ENCODE measurements at places on chromosomes 3 and 15.

DNA sequence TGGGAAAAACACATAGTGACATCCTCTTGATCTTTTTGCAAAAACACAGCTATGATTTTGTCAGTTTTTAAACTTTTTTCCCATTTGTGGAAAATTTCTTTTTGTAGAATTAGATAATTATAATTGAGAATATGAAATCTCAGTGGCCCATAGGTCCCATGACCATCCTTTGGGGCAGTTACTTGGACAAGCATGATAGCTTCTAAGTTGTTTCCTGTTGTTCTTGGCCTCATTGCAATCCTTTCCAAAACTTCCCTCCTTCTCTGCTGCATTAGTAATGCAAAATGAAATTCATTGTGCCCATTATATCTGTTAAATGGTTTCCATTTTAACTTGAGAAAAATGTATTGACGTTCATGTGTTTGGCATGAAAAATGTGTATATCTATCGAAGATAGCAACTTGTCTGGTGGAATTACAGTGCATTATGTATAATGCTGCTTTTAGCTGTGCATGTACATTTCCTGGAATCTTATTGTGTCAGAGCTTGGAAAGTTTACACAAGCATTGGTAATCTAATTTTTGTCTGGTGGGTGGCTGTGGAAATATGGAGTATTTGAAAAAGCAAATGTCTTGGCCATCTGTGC, 70.0 kb downstream of the MDFIC2 start:
- DNase-seq: no peak

- DNase-seq: no peak
These were observed 32.2 kb downstream of the TXNRD3 start for GRCh38 chr3:126622694-126623093.

DNA sequence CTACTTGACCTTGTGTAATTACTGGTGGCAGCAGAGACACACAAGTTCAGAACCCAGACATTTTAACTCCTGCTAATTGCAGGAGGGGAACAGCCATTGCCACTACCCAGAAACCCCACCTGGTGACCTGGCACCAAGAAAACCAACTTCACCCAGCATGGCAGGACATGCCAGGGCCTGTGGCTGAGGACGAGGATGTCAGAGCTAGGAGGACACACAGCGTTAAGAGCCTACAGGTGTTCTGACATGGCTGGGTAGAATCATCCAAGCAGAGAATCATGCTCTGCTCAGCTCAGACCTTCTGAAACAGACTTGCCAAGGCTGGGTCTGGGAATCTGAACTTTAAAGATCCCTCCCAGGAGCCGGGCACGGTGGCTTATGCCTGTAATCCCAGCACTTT, 11.7 kb upstream of the SPATA12 start:
- no peak for DNase-seq

GRCh38 chr3:156973954-156974353, 147.8 kb downstream of the LEKR1 start:
- no peak for DNase-seq

DNA sequence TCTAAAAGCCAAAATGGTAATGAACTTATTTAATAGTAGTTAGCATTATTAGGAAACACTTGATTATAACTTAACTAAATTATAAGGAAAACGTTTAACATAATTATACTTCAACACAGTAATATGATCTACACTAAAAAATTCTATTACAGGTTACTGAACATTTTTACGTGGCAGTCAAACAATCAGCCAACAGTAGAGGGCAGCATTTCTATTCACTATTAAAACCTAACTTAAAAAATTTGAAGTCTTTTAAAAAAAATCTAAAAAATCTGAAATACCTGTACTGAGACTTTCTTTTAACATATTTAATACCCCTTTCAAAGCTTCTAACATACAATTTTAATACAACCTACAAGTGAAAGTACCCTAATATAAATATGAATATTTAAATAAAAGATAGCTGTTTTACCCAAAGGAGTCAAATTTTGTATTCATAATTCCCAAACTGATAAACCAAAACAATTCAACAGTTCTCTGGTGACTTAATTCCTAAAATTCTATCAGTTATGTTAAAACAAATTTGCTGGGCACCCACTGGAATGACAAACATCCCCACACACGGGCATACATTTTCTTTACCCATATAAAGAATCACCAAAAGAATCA, 41.5 kb downstream of the DLG1 start:
- DNase-seq: no peak

DNA sequence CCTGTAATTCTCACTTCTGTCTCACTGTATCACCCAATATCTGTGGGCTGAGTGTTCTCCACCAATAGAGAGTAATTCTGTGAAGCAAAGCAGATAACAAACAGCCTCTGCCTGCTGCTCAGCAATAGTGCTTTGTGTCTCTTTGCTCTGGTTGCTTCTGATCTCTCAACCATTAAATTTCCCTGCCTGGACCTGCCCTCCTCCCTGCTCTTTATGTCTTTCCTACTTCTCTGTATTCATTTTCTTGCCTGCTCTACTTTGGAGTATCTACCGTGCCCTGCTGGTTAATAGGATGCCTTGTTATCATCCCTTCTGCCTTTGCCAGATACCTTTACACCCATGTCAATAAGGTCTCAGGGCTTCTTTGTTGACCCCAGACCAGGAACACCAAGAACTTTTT, 102.9 kb upstream of the CGNL1 start:
- DNase-seq: no peak

GRCh38 chr15:68676926-68677325, 98.1 kb downstream of the CORO2B start:
- DNase-seq: no peak

GRCh38 chr3:45106874-45107273, 39.3 kb downstream of the CDCP1 start:
- no peak for DNase-seq

DNA sequence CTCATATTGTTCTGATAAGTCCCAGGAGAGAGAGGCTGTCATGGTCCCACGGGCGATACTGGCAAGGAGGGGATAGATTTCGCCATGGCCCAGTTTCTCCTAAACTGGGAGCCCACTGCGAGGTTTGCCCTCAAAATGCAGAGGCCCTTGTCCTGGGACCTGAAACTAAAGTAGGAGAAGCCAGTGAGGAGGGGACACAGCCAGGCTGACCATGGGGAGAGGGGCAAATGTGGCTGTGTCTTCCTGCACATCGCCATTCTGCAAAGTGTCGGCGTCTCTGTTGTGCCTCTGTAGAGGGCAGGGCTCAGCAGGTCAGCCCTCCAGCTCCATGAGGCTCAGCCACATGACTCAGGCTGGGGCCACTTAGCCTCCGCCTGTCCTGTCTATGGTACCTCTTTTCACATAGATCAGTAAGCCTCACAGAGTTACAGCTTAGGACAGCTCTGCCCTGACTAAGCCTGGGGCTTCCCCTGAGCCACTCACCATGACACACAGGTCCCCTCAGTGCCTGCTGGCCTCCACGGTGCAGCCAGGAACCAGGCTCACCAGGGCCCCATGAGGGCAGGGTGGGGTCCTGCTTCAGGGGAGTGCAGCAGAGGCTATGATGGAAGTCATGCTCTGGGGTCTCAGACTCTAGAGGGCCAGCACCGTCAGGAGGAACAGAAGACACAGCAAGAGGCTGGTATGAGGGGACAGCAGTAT, 28.6 kb upstream of the PLXNA1 start:
- no peak for DNase-seq

DNA sequence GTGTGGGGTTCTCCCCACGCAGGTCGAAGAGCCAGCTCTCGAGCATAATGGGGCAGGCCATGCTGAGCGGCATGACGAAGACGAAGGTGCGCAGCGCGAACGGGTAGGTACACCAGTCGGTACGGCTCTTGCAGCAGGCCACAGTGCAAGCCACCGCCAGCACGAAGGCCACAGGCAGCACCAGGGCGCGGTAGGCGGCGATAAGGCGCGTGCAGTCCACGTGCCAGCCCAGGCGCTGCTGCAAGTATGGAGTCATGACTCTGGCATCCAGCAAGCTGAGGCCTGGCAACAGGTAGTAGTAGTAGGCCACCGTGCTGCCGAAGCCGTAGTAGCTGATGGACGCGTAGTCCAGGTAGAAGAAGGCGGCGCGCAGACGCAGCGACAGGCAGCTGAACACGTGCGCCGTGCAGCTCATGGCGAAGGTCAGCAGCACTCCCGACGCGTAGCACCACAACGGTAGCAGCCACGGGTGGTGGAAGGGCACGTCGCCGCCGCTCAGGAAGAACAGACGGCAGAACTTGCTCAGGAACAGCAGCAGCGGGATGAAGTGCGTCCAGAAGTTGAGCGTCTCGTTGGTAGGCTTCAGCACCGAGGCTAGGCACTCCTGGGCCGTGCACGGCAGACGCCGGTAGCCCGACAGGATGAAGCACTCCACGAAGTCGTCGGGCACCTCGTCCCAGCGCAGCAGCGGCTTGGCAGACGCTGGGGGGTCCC, 797 bp downstream of the PAQR9 start:
- DNase-seq: no peak

DNA sequence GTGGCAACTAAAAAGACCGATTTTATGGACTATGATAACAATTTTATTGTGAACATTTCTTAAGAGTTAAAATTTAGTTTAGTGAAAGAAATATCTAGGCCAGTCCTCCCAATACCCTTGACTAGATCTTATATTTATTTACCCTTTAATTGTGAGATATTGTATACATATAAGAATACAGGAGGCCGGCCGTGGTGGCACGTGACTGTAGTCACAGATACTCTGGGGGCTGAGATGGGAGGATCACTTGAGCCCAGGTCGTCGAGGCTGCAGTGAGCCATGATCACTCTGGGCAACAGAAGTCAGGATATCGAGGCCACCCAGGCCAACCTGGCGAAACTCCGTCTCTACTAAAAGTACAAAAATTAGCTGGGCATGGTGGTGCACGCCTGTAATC, 756 bp upstream of the RMDN3 start:
- DNase-seq: no peak

GRCh38 chr15:77312523-77312922, 107.4 kb downstream of the PEAK1 start:
- no peak for DNase-seq

DNA sequence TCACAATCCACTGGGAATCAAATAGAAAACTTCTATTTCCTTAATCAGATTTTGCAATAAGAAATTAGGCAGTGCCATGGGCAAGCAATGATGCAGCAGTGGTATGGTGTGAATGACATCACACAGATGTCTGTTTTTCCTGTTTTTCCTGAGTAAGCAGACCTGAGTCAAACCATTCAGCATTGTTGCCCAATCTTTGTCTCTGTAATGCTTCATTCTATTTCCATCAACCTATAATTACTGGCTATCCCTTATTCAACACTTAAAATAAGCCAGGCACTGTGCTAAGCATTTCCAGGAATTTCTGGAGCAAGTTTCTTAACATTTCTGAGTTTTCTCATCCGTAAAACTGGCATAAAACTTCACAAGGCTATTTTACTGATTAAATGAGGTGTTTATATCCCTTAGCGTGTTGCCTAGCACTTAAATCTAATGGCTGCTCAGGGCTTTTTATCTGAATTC, 11.3 kb upstream of the OXSR1 start:
- no peak for DNase-seq

DNA sequence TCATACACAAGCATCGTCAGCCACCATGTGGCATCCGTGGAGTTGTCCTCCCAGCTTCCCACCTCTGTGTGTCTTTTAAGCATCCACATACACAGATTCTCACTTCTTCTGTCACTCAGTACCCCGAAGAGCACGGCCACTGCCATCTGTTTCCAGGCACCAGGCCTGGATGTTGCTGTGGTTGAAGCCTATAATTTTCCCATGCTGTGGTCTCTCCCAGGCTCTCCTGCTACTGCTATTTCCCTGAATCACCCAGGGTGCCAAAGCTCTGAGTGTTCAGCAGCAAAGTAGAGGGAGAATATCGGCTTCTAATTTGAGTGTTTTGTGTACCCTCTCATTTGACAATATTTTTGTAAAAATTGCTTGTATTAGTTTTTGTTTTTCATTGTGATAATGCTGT, 265.7 kb downstream of the DIPK2A start:
- no peak for DNase-seq

GRCh38 chr15:101501703-101502373, 12.3 kb upstream of the PCSK6 start:
- DNase-seq: no peak

GRCh38 chr3:147301781-147302180, 104.6 kb downstream of the ZIC4 start:
- DNase-seq: no peak

DNA sequence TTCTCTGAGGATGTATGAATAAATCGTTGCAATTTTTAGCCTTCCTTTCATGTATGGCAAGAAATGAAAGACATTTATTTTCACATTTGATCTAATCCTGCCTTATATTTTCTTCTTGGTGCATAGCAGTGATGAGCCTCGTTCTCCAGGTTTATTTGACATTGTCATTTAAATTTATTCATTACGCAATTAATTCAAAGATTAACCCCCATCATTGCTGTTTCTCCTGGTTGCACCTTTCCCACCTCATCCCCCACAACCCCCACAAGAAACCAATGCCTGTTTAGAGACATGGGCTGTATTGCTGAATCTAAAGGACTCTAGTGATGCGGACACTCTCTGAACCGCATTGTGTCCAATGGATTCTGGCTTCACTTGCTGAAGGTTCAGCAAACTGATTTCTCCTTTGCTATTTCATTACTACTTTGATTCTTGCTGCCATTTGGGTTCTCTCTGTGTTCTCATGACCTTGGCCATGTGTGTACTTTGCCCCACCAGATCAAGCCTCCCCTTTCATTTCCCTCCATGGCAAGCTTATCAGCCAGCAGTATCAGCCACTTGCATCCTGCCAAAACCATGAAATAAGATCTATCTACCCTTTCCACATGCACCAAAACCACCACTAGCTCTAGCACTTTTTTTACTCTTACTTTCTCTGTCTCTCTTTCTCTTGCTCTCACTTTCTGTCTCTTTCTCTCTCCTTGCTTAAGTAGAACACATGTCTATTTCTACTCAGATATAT, 382.7 kb downstream of the GBE1 start:
- DNase-seq: no peak

DNA sequence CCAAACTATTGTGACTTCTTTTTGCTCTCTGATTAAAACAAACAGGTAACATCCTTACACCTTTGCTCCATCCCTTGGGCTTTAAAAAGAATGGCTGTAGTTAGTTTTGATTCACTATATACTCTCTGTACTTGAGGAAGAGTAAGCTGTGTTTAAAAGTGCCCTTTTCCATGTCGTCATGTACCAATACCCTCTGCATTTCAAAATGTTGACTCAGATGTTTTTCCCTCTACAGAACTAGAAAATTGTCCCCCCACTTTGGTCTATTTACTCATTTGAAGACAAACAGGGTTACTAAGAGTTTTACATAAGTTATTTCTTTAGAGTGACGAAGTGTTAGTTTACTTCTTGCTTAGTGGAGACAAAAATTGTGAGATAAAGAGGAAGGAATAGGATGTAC, 62.7 kb downstream of the TASOR start:
- no peak for DNase-seq

- DNase-seq: no peak
These were observed 44.6 kb downstream of the DGKG start for GRCh38 chr3:186317478-186317877.

- DNase-seq: no peak
These were observed 4.0 kb upstream of the DZIP1L start for GRCh38 chr3:138119423-138119766.

GRCh38 chr3:105829871-105830622, 38.8 kb downstream of the CBLB start:
- no peak for DNase-seq

- DNase-seq: no peak
These were observed 86.6 kb upstream of the PPIB start for GRCh38 chr15:64249406-64249805.
